ENCODE measurements at places on chromosomes 11 and 22. TPM values are rescaled to one million over a fixed set of nuclear protein-coding genes. Genes with fewer than 3 reads are reported as not detected.

The IGLL5 gene
- total RNA-seq, result 1.0 TPM

The MIAT gene
- total RNA-seq, result 5.0 TPM

The OR5P2 gene
- not detected for total RNA-seq

The OR52N1 gene
- total RNA-seq, result not detected

The GGT5 gene
- 50.8 TPM for total RNA-seq

The OR10D3 gene
- not detected for total RNA-seq

The MPEG1 gene
- 27.0 TPM for total RNA-seq

GRCh38 chr11:116778556-116778955, 5.8 kb upstream of the BUD13 start:
- DNase-seq, result no peak

DNA sequence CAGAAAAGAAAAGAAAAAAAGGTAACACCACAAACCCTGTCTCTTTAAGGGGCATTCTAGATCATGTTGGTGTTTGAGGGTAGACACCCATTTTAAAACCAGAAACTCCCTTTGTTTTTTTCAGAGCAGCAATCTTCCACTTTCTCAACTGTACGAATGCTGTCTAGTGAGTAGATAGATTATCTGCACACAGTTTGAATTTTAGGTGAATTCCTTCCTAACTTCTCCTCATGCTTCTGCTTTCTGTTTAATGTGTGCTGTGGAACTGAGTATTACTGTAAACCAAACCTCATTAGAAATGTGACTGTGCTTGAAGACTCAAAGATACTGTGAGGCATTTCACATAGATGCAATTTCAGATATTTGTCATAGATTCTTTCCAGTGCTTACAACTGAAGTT, 102.4 kb downstream of the PRMT3 start:
- no peak for DNase-seq

DNA sequence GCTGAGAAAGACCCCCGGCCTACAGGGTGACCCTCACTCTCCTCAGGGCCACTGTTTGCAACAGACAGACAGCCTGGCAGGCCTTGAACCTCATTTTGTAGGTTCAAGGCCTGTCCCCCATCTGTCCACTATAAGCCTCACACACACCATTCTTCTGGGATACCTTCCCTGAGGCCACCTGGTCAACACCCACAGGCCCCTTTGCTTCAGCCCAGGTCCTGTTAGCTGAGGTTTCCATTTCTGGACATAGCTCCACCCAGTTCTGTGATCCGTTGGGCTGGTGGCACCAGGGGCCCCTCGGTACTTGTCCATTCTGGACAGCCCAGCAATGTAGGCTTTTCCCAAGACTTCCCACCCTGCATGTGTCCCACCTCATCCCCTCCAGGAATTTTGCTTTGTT, 3.1 kb downstream of the MIF start:
- DNase-seq, result no peak

DNA sequence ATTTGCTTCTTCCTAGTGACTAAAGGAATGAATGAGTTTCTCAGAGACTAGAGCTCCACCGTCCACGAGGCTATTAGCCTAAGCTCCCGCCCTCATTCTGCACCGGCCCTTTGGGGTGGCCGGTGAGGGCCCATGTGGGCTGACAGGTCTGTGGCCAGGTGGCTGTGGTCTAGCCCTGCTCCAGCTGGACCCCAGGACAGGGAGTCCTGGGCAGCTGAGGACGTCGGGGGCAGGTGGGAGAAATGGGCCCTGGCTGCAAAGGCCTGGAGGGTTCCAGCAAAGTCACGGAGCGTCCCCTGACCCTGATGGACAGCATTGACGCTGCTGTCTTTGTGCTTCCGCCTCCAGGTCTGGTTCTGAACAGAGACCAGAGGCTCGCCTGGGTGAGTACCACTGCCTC, 12.2 kb downstream of the SERHL2 start:
- no peak for DNase-seq

DNA sequence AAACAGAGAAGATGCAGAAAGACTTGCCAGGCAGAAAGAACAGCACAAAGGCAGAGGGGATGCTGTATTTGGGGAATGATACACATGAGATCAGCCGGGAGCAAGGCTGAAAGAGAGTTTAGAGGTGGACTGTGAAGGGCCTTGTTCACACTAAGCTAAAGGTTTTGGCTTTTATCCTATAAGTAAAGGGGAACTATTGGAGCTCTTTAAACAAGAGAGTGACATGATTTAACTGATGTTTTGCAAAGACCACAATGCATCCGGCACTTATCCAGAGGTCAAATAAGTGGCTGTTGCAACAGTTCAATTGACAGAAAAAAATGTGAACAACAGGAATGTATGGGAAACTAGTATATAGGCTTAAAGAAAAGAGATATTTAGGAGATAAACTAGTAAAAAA, 64.7 kb upstream of the RRAS2 start:
- DNase-seq, result no peak

DNA sequence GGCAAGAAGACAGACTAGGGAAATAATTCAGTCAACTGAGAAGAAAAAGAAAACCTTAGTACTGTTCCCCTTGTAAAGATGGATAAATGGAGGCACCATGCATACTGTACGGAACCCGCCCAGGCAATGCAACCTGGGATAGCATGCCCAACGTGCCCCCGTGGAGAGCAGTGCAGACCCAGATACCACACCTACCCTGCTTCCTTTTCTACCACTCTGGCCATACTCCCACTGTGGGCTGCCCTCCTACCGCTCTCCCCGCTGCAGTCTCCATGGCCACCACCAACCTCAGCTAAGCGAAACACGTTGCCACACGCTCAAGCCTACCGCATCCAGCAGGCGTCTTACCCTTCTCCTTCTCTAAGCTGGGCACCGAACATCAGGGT, 117.4 kb upstream of the SERPIND1 start:
- no peak for DNase-seq

DNA sequence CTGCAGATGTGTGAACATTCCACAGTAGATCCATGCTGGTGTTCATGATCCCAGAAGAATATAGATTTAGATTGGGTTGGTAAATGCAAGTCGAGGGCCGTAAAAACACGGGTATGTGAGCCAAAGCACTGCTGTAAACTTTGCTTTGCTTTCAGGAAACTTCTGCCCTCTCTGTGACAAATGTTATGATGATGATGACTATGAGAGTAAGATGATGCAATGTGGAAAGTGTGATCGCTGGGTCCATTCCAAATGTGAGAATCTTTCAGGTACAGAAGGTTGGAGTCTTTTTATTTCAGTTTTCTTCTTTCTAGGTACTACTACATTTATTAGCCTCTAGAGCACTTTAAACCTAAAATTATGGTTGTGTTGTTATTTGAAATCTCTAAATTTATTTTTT, 36.2 kb upstream of the TTC36 start:
- no peak for DNase-seq

DNA sequence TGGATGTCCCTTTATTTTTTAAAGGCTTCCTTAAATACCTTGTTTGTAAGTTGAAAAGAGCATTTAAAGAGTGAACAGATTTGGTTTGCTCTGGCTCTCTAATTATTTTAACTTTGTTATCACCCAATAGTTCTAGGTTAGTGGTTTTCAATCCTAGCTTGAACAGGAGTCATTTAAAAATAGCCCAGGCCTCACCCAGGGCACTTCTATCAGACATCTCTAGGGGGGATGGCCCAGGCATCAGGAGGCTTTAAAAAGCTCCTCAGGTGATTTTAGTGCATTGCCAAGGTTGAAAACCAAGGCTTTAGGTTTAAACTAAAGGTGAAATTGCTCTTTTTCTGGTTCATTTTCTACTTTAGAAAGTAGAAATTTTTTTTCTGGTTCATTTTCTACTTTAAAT, 8.3 kb downstream of the CAT start:
- no peak for DNase-seq

DNA sequence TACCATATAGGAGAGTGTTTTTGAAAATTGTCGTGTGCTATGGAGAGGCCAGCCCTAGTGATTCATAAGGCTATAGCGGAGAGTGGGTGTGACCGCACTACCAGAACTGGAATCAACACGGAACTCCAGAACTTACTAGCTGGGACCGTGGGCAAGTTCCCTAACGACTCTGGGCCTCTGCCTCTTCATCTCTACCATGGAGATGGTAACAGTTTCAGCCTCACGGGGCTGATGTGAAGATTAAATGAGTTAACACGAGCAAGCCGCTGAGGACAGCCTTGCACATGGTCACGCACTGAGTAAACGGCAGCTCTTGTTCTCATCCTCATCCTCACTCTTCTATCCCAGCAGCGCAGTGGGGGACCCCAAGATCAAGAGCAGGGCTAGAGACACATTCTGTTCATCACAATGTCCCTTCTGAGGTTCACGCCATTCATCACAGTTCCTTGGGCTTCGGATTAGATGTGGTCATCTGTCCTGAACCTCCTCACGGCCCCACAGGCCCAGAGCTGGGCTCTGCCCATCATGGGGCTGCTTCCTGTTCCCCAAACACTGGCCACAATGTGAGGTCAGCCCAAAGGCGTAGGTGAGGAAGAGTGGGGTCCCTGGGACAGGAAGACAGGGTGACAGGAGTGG, 47.2 kb upstream of the CD5 start:
- DNase-seq, result no peak

GRCh38 chr11:9568854-9569587, 4.4 kb upstream of the WEE1 start:
- peak; percentile 63 for DNase-seq

GRCh38 chr11:80103142-80103859, 662.5 kb upstream of the TENM4 start:
- DNase-seq, result no peak

- DNase-seq, result no peak
Measured at GRCh38 chr11:128298271-128298670, 289.1 kb downstream of the ETS1 start.

GRCh38 chr11:68994161-68994893, 13.5 kb upstream of the MRGPRD start:
- DNase-seq, result peak; percentile 33

DNA sequence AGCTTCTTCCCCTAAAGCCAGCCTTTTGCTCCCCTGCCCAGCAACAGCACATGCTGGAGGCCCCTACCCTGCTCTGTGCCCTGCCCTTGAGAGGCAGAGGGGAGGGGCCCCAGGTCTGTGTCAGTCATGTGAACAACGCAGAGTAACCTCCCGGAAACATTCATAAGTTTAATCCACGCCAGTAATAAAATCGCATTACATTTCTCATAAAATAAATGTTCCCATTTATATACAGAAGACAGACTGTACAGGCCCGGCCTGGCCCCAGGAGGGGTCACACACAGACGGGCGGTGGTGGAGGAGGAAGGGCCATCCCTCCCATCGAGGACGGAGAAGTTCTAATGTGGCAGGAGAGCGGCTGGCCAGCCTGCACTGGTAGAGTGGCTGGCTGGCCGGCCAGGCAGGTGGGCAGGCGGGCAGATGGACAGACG, 39.5 kb downstream of the LMO1 start:
- DNase-seq, result no peak

GRCh38 chr11:12938590-12939247, 70.4 kb upstream of the RASSF10 start:
- no peak for DNase-seq

- no peak for DNase-seq
Measured at GRCh38 chr11:58392746-58393145, 13.9 kb downstream of the OR5B3 start.

DNA sequence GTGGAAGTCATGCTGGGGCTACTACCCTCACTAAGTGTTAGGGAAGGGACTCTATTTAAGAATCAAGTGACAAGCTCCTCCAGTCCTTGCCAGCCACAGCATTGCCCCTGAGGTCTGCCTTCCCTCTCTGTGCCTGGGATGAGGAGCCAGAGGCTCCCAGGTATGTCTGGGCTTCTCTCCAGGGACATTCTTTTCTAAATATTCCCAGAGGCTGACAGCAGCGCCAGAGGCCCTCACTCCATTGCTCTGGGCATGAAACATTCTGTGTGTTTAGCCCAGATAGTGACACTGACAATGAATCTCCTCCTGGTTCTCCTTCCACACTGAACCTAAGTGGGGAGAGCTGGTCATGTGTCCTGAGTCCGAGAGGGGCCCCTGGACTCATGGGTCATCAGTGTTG, 2.2 kb downstream of the OR51E1 start:
- DNase-seq, result no peak

- no peak for DNase-seq
Measured at GRCh38 chr11:13284776-13285588, 7.4 kb downstream of the BMAL1 start.
